ENCODE measurements at places on chromosomes 7 and 10.

GRCh38 chr7:8379264-8379663, 54.1 kb upstream of the NXPH1 start:
- DNase-seq, result no peak

DNA sequence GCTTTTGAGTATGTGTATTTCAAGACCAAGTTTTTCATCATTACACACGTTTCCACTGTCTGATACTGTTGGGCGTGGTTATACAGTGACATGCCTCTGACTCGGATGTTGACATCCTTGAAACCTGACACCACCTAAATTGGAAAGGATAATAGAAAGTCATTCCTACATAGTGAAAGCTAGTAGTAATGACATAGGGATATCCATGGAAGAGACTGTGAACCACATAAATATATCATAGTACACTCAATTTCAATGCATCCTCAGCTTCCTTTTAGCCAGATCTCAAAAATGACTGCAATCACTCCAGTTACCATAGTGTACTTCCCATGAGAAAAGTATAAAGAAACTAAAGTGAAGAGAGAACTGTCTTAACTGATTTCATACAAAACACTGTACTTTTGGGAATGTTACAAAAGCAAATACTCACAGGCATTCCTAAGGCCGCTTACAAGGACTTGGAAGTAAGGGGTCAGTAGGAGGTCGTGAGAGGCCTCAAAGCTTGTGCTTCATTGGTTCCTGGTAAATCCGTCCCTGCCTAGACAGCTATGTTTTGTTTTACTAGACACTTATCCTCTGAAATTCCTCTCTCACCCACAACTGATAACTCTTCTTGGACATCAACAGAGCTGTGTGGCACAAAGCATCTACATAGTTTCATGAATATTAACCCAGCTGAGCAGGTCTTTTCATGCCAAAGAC, 71.8 kb upstream of the VWDE start:
- DNase-seq, result peak; percentile 21

GRCh38 chr10:100997360-100998182, 2.0 kb upstream of the LZTS2 start:
- DNase-seq, result no peak

- peak; percentile 73 for DNase-seq
Observed at GRCh38 chr7:143416565-143417149, 8.0 kb upstream of the EPHA1 start.

DNA sequence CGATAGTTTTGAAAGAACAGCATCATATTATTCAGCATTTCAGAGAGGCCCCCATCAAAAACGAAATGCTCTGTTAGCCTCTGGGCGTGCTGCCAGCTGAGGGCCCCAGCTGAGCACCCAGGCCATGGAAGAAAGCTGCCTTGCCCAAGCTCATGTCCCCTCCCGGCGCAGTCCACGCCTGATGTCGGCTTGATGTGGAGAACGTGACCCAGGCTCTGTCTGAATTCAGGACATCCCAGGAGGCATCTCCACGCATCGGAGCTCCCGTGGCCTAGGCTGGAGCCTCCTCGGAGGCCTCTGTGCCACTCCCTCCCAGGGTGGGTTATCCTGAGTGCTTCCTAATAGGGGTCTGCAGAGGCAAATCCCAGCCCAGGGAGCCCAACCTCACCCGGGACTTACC, 218.3 kb upstream of the AKR1E2 start:
- DNase-seq, result no peak

DNA sequence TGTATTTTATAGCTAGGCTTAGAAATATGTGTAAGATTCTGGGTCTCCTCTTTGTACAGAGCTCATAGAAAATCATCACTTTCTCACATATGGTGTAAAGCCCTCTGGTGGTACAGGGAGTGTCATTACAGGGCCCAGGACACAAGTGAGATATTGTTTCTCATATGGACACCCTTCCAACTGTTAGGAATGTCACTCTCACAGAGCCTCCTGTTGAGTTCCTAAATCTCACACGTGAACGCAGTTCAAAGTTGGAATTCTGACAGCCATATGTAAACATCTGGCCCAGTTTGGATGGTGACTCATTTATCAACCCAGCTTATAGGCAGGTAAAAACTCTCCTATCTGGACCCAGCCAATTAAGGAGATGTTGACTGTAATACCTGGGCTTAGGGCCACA, 35.4 kb upstream of the ZNF107 start:
- DNase-seq, result no peak

GRCh38 chr10:69049566-69049961, 38.3 kb upstream of the SRGN start:
- DNase-seq, result no peak

- no peak for DNase-seq
Observed at GRCh38 chr10:33371234-33371633, 36.8 kb upstream of the NRP1 start.

DNA sequence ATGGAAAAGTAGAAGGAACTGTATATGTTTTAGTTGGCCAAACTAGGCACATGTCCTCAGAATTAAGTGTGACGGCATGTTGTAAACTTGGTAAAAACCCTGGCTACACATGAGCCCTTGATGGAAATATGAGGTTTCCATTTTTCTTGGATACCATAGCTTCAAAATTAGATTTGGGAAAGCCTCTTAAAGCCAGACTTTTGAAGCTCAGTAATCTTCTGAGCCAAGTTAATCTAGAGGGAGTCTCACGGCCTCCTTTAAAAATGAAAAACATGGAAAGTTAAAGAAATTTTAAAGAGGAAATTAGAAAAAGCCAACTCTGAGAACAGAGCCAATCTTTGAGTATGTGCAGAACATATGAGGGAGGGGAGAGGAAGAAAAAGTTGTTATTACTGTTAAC, 376.0 kb downstream of the CTNNA3 start:
- no peak for DNase-seq

DNA sequence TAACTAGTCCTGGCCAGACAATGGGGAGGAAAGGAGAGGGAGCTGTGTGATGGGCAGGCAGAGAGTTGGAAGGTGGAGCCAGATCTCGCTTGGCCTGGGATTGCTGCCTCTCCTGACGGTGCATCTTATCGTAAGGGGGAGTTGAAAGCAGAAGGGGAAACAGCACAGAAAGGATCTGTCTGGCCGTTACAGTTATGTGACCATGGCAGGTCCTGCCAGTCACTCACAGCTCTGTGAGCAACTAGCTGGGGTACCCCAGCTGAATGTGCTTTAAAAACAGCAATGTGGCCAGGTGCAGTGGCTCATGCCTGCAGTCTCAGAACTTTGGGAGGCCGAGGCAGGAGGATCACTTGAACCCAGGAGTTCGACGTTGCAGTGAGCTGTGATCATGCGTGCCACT, 8.1 kb downstream of the BLVRA start:
- DNase-seq, result no peak

GRCh38 chr10:67487199-67487598, 208.8 kb downstream of the CTNNA3 start:
- no peak for DNase-seq

DNA sequence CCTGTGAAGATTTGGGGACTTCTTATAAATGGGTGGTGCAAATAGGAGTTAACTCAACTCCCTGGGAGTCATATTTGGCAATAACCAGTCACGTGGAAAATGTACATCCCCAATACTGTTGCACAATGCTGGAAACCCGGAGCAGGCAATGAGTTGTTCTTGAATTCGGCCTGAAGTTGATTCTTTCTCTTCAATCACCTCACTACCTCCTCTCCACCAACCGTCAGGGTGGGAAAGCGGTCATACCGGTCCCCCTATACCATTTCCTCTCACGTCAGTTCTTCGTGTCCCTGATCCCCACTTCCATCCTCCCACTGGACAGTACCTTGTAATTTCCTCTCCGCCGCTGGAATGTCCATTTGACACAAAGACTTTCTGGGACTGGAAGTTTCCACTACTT, 2.8 kb downstream of the GIMAP5 start:
- no peak for DNase-seq

- DNase-seq, result no peak
Observed at GRCh38 chr7:24786306-24786705, 29.0 kb upstream of the GSDME start.

DNA sequence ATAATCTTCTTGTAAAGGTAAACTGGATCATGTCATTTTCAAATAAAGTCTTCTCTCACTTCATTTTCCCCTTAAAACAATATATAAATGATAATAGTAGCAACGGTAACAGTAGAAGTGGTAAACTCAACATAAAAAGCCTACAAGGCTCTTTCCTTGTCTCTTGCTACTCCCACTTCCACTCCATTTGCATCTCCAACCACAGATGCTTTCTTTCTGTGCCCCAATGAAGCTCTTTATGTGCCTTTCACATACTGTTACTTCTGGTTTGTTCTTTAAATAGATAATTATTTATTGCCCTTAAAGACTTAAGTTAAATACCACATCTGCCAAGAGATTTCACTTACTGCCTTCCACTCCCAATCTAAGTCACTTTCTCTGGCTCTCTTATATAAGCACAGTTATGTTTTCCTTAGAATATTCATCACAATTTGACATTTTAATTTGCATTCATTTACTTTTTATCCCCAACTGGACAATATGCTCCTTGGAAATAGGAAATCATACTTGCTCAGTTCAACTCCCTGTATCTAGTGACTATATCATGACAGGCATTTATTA, 149.9 kb downstream of the CRPPA start:
- no peak for DNase-seq

- DNase-seq, result no peak
Observed at GRCh38 chr10:10462151-10462941, 555.3 kb upstream of the CELF2 start.

- peak; percentile 83 for DNase-seq
Observed at GRCh38 chr10:90960355-90960814, 39.5 kb upstream of the ANKRD1 start.

- no peak for DNase-seq
Observed at GRCh38 chr7:152035817-152036216, 10.3 kb downstream of the GALNT11 start.

- peak; percentile 72 for DNase-seq
Observed at GRCh38 chr7:117666031-117666430, 186.2 kb downstream of the CFTR start.

GRCh38 chr10:75955973-75956502, 524.6 kb downstream of the LRMDA start:
- DNase-seq, result no peak

- DNase-seq, result no peak
Observed at GRCh38 chr7:20435305-20435704, 104.6 kb downstream of the ITGB8 start.

- no peak for DNase-seq
Observed at GRCh38 chr10:43930777-43931176, 282.1 kb upstream of the ZNF32 start.

DNA sequence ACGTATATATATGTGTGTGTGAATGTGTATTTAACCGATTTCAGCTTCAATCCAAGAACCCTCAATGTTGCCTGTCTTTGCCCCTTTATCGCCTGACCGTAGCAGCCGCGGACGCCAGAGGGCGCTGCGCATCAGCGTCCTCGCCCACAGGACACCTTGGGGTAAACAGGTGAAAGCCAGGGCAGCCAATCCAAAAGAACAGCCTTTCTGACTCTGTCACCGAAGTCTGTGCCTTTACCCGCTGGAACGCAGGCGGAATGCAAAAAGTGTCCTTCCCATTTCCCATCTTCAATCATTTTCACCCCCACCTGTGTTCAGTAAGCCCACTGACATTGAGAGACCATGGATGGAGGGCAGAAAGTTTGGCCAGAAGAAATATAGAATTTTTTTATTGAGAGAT, 3.6 kb downstream of the NXPH1 start:
- DNase-seq, result no peak

DNA sequence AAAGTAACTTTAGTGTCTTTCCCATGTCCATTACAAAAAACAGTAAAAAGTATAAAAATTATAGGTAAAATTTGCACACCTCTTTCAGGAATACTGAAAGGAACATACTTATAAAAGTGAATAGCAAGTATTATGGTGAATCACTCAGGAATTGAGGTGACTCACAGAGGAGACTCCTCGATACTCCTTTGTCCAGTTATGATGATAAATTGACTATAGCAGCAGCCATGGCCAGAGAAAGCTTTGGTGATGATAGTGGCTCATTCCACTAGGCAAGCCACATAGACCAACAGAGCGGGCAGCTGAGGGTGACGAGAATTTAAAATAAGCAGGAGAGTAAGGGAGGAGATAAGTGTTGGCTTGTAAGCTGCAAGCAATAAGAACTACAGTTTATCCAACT, 1231.1 kb upstream of the CELF2 start:
- no peak for DNase-seq

- DNase-seq, result no peak
Observed at GRCh38 chr7:20408467-20408826, 77.7 kb downstream of the ITGB8 start.

GRCh38 chr7:29852457-29852856, 46.1 kb downstream of the WIPF3 start:
- DNase-seq, result no peak

GRCh38 chr7:155365146-155365874, 67.6 kb downstream of the INSIG1 start:
- DNase-seq, result no peak

DNA sequence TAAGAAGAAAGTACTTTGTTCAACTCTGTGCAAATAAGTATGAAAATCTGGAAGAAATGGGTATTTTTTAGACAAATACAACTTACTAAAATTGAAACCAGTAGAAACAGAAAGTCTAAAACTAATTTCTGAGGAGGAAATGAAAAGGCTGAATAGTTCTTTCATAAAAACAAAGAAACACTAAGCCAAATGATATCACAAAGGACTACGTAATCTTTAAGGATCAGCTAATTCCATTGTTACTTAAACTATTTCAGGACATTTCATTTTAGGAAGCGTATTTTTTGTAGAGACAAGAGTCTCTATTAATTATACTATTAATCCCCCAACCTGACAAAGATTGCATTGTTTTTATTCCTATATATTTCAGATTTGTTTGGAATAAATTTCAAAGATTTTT, 11.2 kb upstream of the CCSER2 start:
- DNase-seq, result no peak

DNA sequence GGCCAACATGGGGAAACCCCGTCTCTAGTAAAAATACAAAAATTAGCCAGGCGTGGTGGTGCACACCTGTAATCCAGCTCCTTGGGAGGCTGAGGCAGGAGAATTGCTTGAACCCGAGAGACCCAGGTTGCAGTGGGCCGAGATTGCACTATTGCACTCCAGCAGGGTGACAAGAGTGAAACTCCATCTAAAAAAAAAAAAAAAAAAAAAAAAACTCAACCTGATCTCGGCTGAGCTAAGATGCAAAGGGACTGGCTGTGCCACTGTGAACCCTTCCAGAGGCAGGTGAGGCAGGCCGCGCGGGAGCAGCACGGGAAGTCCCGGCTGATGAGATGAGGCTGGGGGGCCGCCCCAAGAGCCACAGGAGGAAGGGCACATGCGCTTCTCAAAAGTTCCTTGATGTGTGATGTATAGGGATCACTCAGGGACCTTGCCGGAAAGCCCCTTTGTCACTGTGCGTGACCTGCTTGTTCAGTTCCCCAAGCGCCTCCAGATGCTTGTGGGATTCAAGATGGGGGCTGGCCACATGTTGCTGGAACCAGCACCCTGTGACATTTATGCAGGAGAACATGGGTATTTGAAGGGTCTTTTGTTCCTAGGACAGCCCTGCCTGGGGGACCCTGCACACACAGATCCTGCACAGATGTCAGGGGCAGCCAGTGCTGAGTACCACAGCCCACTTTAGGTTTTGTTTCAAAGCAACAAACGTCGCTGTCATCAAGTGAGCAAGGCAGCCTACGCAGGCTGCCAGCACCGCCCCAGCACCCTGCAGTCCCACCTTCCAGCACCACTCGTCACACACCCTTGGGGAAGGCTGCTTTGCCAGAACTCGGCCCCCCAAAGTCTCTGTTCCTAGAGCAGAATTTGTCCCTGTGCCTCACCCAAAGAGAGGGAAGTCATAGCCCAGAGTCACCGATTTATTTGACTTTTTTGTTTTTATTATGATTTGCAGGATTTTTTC, 74.8 kb upstream of the SH2B2 start:
- DNase-seq, result no peak

GRCh38 chr10:114541797-114542160, 116.3 kb downstream of the ABLIM1 start:
- DNase-seq, result no peak

GRCh38 chr10:132293813-132294520, 13.8 kb downstream of the STK32C start:
- DNase-seq, result no peak

All from kidney capillary endothelial cell (primary cell).